ENCODE measurements at places on chromosomes 7 and 10. TPM values are rescaled to one million over a fixed set of nuclear protein-coding genes. Genes with fewer than 3 reads are reported as not detected.

Gene TRIM73
- total RNA-seq = 11.1 TPM

Gene SPDYE11
- total RNA-seq = not detected

Gene HMX3
- not detected for total RNA-seq

Gene AKR1C2
- total RNA-seq = not detected

Gene PDE6C
- total RNA-seq = not detected

Gene ELN
- not detected for total RNA-seq

Gene CDK14
- total RNA-seq = 0.18 TPM
